Cerebellar nuclear complex (tissue), 1 donor: ENCODE measurements at places on chromosomes 5 and 9.

DNA sequence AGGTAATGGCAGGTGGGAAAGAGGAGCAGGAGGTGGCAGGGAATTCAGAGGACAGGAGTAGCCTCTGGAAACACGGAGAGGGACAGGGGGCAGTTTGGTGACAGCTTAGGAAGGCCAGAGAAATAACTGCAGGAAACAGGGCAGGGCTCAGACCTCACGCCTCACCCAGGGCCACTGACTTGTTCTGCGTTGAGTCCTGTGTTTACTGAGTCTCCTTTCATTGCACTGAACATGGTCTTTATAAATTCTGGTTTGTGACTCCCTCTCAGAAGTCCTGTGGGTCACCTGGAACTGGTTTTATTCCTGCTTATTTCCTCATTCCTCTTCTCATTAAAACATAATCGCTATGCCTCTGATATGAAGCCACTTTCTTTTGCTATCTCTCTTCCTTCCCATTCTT, 55.2 kb upstream of the ZNF622 start:
- no peak for DNase-seq

GRCh38 chr5:27010646-27011045, 27.7 kb downstream of the CDH9 start:
- no peak for DNase-seq

- DNase-seq = no peak
Observed at GRCh38 chr5:149904977-149905376, 39.6 kb downstream of the PDE6A start.

DNA sequence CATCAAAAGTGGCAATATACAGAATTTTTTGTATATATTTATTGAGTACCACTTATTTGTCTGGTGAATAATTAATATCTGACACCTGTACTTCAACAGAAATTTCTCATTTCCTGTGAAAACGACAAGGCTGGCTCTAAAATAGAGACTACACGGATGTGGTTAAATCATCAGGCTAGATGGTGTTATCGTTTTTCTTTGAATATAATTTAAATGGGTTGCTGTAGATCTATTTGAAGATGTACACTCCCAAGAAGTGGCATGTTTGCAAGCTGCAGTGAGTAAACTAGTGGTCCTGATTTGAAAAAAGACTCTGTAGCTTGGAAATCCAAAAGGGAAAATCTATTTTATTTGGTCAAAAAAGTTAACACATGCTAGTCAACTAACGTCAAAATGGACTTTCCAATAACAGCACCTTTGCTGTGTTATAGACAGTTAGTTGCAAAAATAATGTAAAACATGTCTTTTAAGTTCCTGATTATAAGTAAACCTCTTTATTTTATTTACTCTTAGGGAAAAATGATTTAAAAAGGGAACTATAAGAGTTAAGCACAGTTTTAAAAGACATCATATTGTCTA, 13.8 kb downstream of the ST8SIA4 start:
- no peak for DNase-seq

DNA sequence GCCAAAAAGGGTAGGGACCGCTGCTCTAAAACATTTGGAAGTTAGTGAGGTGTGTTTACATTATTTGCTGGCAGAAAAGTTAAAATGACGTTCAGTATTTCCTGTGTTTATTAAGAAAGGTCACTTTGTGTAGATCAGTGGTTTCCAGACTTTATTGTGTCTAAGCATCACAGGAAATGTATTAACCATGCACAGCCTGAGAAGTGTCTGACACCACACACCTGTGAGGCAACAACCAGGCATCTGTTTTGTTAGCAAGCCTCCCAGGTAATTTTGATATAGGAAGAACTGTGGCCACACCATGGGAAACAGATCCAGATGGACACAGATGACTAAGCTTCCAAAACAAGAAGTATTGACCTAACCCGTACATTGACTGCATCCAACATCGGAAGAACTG, 12.0 kb downstream of the TTC1 start:
- no peak for DNase-seq

GRCh38 chr5:40627706-40628105, 52.0 kb upstream of the PTGER4 start:
- no peak for DNase-seq

DNA sequence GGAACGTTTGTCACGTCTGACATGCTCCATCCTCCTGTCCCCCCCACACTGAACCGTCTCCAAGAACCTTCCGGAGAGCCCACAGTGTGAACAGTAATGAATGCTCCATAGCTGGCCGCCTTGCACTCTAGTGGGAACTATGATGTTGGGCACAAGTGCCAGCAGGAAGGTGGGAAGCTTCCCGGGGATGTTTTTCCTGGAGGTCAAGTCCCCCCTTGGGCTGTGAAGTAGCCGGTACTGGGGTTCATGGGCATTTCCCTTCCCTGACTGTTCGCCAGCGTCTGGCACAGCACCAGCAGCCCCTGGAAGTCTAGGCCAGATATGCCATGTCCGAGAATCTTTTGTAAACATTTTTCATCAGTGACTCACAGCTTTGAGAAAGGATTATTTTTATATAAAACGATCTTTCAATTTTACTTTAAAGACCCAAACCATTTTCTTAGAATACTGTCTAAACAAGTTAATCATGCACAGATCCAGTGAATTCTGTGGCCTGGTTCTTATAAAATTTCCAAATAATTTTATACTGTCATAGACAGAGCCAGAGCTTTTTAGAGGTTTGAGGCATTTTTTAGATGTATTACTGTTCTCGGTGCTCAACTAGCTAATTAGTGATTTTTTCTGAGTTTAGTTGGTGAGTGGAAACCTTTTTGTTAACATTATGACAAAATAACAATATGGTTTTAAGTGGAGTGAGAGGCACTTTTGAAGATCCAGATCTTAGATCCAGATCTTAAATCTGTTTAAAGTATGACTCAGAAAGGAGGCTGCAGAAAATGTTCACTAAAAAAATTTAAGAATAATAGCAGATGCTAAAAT, 11.6 kb downstream of the ABL1 start:
- DNase-seq = no peak

DNA sequence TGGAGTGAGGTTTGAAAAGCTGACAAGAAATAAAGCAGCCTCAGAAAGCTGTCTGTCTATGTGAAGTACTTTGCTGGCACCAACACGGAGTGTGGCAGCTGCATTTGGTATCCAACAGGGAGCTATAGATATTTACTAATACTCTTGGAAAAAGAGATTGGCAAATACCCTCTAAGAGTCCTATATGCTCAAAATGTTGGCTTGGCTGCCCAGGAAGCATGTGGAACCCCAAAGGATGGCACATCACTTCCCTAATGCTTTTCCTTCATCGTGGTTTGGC, 398.3 kb downstream of the TLE4 start:
- DNase-seq = no peak

DNA sequence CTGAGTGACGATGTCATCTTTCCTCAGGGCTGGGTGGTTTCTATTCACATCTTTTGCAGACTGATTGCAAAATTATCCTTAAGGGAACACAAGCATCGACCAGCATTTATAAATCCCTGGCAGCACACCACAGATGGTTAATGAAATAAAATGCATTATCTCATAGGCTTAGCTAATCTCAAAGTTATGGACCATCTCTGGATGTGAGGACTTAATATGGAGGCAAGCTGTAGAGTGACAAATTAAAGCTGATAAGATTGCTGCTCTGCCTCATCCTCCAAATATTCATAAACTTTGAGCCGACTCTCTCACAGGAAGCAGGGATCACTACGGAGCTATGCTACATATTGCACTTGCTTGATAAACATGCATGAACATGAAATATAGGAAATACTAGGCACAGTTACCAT, 663.2 kb upstream of the RGMB start:
- no peak for DNase-seq

GRCh38 chr9:35639631-35640030, 11.1 kb downstream of the SIT1 start:
- no peak for DNase-seq

DNA sequence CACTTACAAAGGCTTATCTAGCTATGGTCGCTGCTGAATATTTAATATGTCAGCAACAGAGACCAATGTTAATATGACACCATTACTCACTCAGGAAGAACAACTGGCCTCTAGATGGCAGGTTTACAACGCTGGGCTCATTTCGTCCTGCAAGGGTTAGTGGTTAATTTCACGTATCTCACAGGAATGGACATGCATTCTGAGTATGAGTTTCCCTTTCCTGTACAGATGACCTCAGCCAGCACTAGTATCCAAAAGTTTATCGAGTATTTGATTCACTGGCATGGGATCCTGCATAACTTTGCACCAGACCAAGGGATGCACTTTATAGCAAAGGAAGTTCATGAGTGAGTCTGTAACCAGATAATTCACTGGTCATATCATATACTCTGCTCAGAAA, 8.7 kb upstream of the TRPC7 start:
- no peak for DNase-seq

GRCh38 chr9:124870723-124871122, 8.8 kb downstream of the ARPC5L start:
- DNase-seq = no peak

DNA sequence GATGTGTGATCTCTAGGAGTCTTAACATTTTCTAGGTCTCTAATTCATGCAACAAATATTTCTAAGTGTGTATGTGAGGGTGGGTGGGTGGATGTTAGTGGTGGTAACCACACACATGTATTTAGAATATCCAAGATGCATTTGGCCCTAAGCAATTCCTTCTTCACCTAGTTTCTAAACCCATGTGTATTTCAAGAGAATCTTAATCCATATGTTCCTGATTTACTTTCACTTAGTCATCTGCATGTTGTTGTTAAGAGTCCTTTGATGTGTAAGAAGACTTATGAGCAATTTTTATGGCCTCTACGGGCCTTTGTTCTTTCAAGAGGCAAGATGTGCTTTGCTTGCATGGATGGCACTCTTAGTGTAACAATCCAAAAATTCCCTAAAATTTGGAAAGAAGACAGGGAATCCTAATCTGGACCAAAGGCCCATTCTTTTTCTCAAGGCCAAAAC, 282.6 kb downstream of the SPATA31D1 start:
- DNase-seq = no peak

- no peak for DNase-seq
Observed at GRCh38 chr9:35923927-35924763, 14.9 kb downstream of the SPAAR start.

GRCh38 chr9:89437772-89438171, 60.1 kb downstream of the SEMA4D start:
- DNase-seq = no peak

GRCh38 chr9:2709645-2710101, 7.6 kb upstream of the KCNV2 start:
- no peak for DNase-seq

GRCh38 chr9:126904586-126904985, 10.0 kb upstream of the RALGPS1 start:
- no peak for DNase-seq

- no peak for DNase-seq
Observed at GRCh38 chr5:134625559-134625958, 7.1 kb downstream of the SAR1B start.

- no peak for DNase-seq
Observed at GRCh38 chr5:104305602-104306001, 743.0 kb upstream of the NUDT12 start.

- DNase-seq = no peak
Observed at GRCh38 chr5:77518304-77518703, 26.2 kb upstream of the WDR41 start.
